ENCODE measurements at places on chromosomes 7 and 10.

- peak; percentile 40 for DNase-seq
Observed at GRCh38 chr7:116786791-116787443, 75.5 kb upstream of the CAPZA2 start.

DNA sequence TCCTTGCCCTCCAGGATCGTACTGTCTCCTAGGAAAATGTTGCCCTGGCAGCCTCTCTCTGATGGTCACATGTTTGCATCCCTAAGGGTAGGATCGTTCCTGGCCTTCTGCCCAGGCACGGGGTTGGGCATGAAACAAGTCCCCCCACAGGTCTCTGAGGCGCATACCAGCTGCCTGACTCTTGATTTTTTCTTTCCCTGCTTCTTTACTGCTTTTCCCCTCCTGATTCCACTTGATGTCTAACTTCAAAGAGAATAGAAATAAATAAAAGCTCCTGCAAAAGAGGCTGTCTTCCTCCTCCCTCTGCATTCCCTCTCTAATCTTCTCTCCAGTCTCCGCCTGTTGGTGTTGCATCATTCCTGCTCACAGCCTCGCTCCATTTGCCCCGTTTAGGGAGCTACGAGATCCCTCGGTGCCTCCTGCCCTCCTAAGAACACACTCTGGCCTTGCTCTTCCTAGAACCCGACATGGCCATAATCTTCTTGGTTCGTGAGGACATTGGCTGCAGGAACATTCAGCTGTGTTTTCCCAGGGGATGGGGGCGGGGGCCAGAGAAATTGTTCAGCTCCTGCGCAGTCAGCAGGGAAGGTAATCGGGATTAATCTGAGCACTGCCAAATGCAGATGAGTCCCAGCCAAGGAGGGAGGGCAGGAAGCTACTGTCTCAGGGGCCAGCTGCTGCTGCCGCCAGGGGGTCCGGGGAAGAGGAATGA lies 26.0 kb downstream of the LEP start:
- peak; percentile 75 for DNase-seq

GRCh38 chr10:88157981-88158465 lies 294.6 kb downstream of the PTEN start:
- peak; percentile 90 for DNase-seq

DNA sequence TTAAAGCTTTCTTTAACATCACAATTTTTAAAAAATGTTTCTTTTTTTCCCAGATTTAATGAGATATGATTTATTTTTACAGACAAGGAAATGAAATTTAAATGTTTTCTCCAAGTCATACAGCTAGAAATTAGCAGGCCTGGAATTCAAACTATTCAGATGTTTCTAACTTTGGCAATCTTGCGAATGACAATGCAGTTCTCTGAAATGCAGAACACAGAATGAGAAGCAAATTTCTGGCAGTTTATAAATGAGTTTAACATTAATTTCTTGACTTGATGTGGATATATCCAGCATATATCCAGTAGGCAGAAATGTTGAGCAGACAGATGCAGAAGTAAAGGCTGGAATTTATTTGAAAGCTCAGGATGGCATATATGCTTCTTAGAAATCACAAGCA lies 227.5 kb downstream of the THSD7A start:
- peak; percentile 5 for DNase-seq

- DNase-seq: no peak
Observed at GRCh38 chr7:51950813-51951212, 634.2 kb upstream of the COBL start.

DNA sequence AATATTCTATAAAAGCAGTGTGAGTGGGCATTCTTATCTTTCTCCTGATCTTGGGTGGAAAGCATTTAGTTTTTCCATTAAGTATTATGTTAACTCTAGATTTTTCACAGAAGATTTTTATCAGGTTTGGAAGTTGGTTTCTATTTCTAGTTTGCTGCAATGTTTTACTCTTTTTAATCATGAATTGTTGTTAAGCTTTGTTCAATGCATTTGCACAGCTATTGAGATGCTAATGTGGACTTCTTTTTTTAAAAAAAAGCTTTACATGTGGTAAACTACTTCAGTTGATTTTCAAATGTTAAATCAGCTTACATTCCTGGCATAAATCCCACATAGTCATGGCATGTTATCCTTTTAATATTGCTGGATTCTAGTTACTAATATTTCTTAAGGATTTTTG lies 363.6 kb upstream of the NRP1 start:
- no peak for DNase-seq

DNA sequence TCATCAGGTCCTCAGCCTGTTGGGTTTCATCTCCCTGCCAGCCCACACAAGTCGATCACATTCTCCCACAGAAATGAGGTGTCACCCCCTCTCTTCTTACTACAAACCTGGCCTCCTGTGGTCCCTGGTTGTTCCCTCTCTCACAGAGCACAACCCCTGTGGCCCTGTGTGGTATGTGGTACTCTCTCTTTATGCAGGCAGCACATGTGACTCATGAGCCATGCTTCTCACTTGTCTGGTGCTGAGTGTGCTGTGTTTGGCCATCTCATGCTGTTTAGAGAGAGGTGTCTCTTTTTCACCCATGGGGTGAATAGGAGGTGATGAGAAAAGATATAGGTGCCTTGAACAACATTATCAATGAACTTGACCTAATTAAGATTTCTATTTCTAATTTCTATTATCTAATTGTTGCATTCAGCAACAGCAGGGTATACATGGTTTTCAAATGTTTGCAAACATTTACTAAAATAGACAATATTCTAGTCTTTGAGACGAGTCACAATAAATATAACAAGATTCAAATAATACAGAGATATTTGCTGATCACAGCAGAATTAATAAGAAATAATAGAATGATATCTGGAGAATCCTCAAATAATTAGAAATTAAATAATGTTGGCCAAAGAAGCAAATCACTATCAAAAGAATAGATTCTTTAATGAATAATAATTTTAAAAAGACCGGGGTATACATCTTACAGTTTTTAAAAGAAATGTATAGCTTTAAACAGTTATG lies 633.8 kb upstream of the IGFBP3 start:
- no peak for DNase-seq

DNA sequence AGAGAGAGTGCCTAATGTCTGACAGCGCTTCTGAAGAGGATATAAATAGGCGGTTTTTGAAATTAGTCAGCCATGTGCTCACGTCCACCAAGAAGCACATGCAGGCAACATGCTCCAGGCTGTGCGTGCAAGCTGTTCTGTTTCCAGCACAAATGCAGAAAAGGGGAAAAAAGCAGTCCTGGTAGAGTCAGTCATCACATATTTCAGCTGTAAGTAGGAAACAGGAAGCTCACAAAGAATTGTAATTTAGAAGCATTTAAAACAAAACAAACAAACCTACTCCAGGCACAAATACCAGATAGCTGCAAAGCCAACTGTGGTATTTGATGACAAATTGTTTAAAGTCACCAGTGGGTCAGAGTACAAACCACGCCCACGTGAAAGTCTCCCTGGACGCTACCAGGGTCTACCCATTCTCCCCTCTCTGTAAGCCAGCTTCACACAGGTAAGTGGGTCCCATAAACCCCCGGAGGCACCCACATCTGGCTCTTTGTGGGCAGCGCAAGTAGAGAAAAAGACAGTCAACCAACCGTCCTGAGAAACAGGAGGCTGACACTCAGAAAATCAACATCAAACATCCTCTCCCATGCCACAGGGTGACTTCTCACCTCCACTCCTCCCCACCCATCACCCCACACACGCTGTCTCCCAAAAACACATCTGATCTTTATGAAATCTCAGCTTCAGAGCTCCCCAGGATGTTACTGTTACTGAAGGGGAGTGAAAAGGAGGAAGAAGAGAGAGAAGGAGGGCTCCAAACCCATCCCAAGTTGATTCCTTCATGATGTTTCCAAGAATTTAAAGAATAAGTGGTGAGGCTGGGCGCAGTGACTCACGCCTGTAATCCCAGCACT lies 186.4 kb downstream of the FAM107B start:
- peak; percentile 94 for DNase-seq

DNA sequence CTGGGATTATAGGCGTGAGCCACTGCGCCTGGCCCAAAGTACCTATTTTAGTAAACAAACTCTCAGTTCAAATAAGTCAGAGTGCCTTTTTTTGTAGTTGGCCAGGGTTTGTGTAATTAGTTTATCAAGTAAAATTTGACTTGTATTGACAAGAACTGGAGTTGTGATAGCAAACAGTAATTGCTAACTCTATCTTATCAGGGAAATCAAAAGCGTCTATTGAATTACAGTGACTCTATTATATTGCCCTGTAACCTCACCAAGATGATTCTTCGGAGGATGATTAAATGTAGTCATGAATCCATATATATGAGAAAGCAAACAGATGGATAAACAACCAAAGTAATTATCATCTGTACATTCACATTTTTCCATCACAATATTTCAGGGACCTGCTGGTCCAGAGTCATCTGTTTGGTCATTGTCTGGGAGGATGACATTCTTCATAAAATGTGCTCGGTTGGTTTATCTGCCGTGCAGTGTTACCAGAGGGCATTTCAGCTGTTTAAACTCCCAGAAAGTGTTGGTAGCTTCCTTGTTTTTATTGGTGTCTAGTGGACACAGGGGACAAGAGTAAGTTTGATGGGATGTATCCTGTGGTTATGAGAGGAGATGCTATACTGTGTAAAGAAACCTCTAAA lies 35.6 kb downstream of the DOCK1 start:
- DNase-seq: no peak

DNA sequence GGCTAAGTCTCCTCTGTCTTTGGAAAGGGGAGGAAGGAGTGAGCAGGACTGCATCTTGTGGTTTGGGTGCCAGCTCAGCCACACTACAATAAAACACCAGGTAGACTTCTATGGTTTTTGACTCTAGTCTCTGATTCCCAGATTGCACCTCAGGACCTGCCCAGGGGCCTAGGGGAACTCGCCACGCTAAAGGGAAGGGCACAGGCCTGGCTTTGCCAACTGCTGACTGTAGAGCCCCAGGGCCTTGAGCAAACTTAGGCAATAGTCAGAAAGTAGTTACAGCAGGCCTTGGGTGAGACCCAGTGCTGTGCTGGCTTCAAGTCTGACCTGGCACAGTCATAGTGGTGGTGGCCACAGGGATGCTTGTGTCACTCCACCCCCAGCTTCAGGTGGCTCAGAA lies 24.2 kb upstream of the PRR15 start:
- DNase-seq: no peak

DNA sequence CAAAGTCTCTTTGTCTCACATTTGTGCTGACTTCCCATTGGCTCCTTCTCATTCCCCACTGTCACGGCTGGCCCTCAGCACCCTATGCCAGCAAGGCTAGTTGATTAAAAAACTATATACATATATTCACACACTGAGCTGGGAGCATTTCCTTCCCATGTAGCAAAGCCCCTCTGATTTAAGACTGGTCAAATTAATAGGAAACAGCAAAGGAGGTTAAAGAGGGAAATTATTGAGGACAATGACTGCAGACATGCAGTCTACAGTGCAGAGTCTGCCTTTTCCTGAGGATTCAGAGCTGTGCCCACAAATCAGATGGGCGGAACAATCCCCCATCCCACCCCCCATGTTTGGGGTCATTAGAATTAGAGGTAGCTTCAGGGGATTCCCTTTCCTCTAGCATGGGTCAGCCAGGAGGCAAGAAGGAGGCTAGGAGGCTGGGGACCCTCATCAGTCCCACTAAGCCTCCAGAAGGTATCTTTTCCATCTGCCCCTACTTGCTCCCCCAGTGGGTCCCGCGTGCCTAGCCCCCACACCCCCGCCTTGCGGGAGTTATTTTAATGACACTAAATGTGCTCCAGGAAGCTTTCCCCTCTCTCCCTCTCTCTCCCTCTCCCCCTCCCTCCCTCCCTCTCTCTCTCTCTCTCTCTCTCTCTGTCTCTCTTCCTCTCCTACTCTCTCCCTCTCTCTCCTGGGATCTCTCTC lies 9.8 kb upstream of the DLX6 start:
- DNase-seq: no peak

DNA sequence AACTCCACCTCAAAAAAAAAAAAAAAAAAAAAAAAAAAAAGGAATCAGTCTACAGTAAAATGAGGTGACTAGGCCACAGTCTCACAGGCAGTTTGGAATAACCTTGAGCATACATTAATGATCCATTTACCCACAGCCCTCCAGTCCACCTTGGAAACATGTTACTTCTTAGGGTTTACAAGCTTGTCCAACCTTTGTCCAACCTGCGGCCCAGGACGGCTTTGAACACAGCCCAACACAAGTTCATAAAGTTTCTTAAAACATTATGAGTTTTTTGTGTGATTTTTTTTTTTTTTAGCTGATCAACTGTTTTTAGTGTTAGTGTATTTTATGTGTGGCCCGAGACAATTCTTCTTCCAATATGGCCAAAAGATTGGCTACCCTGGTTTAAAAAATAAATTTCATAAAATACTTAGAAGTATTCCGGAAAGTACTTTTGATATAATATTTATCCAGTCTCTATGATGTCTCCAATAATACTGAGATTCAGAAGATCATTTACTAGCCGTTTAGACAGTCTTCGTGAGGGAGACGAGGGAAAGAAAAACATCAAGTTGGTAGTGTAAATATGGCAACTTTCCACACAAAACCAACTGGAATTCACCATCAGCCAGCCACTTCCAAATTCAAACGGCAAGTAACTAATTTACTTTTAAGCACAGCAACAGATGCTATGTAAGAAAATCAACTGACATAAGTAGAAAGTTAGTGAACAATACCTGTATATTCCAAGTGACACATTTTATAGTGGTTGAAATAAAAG lies 9.9 kb downstream of the BAZ1B start:
- peak; percentile 5 for DNase-seq

DNA sequence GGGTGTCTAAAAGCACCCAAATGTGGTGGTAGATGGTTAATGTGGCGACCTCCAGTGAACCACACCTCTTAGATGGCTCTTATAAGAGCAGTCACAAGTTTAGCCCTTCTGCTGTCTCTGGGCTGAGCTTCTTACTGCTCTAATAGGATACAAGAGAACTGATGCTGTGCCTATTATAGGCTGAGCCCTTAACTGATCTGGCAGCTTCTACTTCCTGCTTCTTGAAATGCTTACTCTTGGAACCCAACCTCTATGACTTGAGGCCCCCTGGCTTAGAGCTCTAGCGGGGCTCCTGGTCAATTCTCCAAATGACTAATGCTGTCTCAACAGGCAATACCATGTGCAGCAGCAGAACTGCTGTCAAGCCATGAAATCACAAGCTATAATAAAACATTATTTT lies 35.0 kb upstream of the LSM8 start:
- no peak for DNase-seq

DNA sequence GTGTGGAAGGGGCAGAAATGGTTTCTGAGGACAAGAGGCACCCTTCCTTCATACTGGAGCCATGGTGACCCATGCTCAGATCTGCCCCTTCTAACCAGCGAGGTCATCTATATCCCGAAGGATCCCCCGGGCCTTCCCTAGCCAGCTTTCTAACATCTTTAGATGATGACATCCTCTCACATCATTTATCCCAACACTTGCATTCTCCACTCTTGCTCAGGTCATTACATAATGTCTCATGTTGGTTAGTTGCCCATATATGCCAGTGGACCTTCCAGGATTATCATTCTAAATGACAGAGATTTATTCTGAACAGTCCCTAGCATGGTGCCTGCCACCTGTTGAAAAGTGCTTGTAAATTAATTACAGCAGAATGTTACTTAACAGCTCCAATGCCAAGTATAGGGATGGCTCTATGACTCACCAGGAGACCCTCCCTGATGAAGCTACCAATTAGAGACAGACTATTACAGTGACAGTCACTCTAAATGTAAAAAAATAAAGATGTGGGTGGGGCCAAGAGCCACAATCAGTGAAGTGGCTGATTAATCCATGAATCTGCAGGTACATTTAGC lies 22.6 kb upstream of the ABLIM1 start:
- DNase-seq: no peak
